ENCODE measurements at places on chromosomes 16 and 17.

GRCh38 chr17:71793518-71793917, 327.3 kb upstream of the SOX9 start:
- H3K4me1 ChIP-seq: no peaks in the 10 kb centered on the region
- no peaks in the 10 kb centered on the region for H3K36me3 ChIP-seq
- no peaks in the 10 kb centered on the region for H3K27me3 ChIP-seq
- H3K4me3 ChIP-seq: no peak overlapping the region
- no peak overlapping the region for H3K27ac ChIP-seq
- DNase-seq: no peak

DNA sequence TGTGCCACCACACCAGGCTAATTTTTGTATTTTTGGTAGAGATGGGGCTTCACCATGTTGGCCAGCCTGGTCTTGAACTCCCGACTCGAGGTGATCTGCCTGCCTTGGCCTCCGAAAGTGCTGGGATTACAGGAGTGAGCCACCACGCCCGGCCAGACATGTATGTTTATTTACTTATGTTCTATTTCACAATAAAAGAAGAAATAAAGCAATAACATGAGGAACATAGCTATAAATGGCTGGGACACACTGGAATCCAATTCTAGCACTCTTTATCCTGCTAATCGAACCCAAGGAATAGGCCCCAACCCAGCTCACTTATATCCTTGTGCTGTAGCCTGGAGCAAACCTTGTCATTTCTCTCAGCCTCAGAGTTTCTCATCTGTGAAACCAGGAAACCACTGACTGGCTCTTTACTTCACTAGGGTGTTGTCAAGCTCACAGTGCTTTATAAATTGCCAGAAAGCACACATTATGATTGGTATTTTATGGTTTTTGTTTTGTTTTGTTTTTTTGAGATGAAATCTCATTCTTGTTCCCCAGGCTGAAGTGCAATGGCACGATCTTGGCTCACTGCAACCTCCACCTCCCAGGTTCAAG, 4.3 kb upstream of the ODAD4 start:
- no peaks in the 10 kb centered on the region for H3K36me3 ChIP-seq
- no peak for DNase-seq
- H3K27me3 ChIP-seq: no peaks in the 10 kb centered on the region
- no peak overlapping the region for H3K27ac ChIP-seq
- H3K4me1 ChIP-seq: peaks cover 6% of the 10 kb centered on the region

DNA sequence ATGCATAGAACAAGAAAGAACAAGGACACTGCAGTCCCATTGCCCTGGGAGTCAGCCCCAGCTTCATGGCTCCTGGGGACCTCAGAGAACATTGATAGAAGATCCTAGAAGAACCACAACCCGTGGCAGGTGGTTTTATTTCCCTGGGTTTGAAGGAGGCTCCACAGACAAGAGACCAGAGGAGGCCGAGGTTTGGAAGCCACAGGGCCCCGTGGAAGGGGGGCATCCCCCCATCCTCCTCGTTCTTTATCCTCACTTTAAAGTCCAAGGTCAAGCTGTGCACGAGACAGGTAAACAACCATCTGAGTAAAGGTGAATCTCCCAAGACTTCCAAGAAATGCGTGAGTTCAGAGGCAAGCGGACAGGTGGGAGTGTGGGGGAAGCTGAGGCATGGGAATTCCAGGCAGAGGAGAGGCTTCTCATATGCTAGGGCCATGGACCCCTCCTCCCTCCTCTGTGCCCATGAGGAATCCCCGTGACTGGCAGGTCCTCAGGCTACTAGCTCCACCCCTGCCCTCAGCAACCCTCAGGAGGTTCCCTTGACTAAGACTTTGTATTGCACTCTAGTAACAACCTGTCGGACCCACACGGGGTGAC, 849 bp upstream of the SULT1A1 start:
- peak overlapping the region; percentile 31 for H3K4me3 ChIP-seq
- H3K4me1 ChIP-seq: peaks cover 22% of the 10 kb centered on the region
- peak overlapping the region; percentile 65 for H3K27ac ChIP-seq
- peaks cover 6% of the 10 kb centered on the region for H3K27me3 ChIP-seq
- peaks cover 22% of the 10 kb centered on the region for H3K36me3 ChIP-seq

DNA sequence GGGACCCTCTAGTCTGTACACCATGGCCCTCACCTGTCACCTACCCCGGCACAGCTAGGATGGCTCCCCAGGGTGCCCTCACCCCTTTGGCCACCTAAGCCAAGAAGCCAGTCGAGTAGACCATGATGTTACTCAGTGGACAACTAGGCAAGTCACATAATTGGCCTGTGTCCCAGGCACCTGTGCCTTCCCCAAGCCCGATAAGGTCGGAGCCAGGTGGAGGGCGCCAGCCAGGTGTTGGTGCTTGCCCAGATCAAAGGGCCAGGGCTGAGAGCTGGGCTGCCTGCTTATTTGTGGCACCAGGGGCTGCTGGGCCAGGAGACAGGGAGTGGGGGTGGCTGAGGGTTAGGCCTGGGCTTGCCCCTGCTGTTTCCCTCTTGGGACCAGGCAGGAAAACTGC, 16.8 kb downstream of the SPNS2 start:
- no peaks in the 10 kb centered on the region for H3K27me3 ChIP-seq
- peaks cover 61% of the 10 kb centered on the region for H3K4me1 ChIP-seq
- H3K27ac ChIP-seq: peak overlapping the region; percentile 90
- no peak overlapping the region for H3K4me3 ChIP-seq

DNA sequence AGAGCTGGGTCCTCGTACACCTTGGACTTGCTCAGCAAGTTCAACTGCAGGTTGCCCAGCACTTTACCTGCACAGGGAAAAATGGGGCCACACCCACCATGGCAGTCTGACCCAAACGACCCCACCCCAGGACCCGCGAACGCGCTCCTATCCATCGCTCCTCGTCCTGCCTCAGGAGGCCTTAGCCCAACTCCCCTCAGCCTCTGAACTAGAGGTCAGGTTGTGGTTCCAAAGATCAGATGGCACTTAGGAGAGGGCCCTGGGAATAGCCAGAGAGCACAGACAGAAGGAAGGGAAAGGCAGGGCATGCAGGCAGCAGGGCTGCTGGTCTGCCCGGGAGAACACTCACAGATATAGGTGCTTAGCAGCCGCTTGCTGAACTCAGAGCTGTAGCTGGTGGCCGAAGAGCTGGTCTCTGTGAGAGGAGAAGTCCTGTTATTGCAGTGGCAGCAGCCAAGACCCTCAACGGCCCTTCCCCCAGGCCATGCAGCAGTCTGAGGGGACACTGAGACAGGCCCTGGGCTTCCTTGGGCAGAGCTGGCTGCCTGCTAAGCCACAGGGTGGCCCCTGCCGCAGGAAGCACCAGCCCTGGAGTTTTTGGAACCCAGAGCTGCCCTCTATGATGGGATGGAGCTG, 6.9 kb downstream of the ZACN start:
- H3K4me3 ChIP-seq: no peak overlapping the region
- DNase-seq: no peak
- peaks cover 89% of the 10 kb centered on the region for H3K36me3 ChIP-seq

DNA sequence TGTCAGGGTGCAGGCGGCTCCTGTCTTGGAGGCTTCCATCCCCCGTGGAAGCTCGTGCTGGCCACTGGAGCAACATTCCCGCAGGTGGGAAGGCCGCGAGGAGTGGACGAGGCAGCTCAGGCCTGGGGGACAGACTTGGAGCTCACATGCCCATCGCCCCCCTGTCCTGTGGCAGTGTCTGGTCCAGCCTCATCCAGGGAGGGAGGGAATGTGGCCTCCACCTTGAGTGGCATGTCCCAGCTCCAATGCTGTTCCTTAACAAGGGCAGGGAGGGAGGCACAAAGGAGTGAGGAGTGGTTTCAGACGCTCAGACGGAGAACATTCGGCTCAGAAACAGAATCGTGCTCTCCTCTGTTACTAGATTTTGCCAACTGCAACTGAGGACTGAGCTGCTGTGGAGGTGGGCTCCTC, 159.4 kb upstream of the CHMP6 start:
- DNase-seq: peak; percentile 77
- peaks cover 24% of the 10 kb centered on the region for H3K4me1 ChIP-seq
- peak overlapping the region; percentile 40 for H3K4me3 ChIP-seq
- H3K27me3 ChIP-seq: no peaks in the 10 kb centered on the region

DNA sequence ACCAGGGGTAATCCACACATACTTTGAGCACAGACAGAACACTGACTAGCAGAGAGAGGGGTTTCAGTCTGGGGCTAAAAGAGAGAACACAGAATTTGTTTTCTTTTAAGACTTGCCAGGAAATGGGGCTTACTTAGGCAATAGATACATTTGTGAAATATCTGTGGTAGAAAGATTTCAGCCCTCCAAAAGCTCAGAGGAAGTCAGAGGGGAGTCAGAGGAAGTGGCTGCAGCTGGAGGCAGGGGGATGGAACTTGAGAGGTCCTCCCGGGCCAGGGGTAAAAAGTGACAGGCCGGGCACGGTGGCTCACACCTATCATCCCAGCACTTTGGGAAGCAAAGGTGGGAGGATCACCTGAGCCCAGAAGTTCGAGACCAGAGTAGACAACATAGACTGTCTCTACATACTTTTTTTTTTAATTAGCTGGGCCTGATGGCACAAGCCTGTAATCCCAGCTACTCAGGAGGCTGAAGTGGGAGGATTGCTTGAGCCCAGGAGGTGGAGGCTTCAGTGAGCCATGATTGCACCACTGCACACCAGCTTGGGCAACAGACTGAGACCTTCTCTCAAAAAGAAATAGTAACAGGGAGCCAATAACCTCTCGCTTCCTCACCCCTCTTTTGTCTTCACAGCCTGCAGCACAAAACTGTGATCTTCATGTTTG, 49.9 kb downstream of the NLRC5 start:
- peak; percentile 53 for DNase-seq
- peaks cover 81% of the 10 kb centered on the region for H3K36me3 ChIP-seq
- H3K4me3 ChIP-seq: no peak overlapping the region
- H3K27ac ChIP-seq: no peak overlapping the region
- H3K27me3 ChIP-seq: no peaks in the 10 kb centered on the region
- no peaks in the 10 kb centered on the region for H3K4me1 ChIP-seq

Data from stomach (tissue), 19 donors.